Left renal pelvis (tissue), 4 donors: ENCODE measurements at places on chromosomes 6 and 20.

DNA sequence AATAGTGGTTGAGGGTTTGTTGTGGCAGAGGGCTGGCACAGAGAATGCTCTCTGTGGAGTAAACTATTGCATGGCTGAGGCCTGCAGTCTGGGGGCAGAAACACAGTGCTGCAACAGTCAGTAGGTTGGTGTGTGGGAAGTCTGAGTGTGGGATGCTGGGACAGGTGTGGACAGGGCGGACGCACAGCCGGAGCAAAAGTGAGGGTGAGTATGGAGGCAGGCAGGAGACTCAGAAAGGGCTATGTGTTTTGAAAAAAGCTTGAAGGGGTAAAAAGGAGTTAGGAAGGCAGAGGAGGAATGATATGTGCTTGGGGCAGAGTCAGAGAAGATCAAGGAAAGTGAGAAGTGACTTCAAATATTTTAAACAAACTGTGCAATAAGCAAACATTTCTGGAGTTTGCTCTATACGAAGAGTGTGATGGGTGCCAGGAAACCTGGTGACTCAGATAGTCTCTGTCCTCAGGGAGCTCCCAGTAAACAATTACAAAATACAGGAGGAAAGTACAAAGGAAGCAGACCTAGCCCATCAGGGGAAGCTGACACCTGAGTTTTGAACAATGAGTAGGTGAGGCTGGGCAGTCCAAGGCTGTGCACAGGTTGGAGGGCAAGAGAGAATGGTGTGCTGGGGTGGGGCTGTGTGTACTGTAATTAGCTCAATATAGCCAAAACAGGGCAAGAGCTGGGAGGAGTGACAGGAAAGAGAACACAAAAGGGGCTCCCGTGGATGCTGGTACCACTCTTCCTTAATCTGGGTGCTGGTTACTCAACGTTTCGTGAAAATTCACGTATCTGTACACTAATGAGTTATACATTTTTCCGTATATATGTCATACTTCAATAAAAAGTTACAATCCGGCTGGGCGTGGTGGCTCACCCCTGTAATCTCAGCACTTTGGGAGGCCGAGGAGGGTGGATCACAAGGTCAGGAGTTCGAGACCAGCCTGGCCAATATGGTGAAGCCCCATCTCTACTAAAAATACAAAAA lies 55.2 kb downstream of the PIGU start:
- DNase-seq: no peak

DNA sequence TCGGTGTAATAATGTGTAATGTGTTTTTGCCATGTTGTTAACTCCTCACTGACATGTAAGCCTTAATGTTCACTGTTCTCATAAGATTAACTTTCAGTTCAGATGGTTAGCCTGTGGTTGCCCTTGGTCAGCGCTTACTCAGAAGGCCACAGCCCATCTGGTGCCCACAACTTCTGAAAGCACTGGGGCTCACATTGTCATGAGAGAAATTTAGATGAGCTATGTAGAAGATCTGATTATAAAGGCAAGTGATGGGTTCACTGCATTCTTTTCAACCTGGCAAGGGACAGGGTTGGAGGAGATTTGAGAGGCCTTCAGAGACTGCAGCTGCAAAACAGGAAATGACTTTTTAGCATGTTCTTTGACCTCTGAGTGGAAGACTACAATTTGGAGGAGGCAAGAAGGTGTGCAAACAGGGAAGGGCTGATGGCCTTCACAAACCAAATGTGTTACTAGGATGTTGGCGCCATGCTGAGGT lies 242.3 kb upstream of the SUPT3H start:
- DNase-seq: no peak

DNA sequence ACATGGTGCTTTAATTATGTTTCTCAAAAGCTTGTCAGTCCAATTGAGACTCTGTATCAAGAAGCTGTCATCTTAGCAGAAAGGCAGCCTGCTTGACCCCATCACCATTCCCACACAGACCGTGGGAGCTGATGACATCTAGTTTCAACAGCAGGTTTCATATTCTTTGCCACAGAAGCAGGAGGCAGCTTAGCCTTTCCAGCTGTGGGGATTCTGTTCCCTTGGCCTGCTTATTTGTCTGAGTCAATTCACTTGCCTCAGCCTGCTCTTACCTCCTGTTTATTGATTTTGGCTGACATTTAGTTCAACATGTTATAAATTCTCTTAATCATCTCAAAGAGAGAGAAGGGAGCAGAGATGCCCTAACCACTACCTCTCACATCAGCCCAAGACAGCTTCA lies 527.7 kb downstream of the ADGRB3 start:
- no peak for DNase-seq

DNA sequence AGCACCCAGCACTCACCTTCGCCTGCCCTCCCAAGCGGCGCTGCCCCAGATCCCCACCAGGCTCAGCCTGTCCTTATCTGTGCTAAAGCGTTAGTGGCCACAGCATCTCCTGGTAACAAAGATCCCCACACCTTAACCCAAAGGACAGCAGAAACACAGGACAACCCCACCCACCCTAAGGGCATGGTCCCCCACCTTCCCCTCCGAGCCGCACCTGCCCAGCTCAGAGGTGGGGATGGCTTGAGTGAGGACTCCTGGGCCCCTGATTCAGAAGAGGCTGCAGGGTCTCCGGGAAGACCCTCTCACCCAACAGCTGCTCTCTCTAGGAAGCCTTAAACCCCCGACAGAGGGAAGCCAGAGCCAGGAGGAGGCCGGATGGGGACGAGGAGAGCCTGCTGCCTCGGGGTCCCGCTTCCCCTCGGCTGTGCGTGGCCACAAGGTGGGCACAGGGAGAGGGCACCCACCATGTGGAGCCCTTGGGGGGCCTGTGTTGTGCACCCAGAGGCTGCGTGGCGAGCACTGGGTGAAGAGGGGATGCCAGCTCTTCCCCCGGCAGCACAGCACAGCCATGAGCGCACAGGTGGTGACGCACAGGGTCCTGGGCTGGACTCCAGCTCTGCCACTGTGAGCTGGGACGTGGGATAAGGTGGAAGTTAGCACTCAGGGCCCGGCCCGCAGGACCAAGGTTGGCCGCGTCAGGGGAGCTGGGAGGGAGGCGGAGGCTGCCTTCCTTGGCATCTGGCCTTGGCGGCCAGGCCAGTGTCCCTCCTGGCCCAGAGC lies 31.9 kb upstream of the MRGBP start:
- no peak for DNase-seq

DNA sequence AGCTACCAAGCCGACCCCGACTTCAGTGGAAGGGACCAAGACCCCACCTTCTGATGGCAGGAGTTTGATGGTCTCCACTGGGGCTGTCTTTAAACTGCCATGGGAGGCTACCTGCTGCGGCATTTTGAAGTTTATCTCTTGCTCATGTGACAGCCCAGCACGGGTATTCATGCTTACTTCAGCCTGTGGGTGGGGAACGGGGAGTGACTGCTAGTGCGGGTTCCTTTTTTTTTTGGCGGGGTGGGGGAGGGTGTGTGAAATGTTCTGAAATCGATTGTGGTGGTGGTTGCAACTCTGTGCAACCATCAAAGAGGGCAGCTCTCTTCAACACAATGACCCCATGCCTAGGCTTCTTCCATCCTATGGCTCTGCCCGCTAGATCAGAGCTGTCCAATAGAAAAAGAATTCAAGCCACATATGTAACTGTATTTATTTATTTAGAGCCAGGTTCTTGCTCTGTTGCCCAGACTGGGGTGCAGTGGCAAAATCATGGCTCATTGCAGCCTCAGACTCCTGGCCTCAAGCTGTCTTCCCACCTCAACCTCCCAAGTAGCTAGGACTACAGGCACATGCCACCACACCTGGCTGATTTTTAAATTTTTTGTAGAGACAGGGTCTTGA lies 53.7 kb downstream of the PPP1R16B start:
- DNase-seq: no peak

- DNase-seq: no peak
Observed at GRCh38 chr6:89045011-89045387, 35.6 kb upstream of the PNRC1 start.

DNA sequence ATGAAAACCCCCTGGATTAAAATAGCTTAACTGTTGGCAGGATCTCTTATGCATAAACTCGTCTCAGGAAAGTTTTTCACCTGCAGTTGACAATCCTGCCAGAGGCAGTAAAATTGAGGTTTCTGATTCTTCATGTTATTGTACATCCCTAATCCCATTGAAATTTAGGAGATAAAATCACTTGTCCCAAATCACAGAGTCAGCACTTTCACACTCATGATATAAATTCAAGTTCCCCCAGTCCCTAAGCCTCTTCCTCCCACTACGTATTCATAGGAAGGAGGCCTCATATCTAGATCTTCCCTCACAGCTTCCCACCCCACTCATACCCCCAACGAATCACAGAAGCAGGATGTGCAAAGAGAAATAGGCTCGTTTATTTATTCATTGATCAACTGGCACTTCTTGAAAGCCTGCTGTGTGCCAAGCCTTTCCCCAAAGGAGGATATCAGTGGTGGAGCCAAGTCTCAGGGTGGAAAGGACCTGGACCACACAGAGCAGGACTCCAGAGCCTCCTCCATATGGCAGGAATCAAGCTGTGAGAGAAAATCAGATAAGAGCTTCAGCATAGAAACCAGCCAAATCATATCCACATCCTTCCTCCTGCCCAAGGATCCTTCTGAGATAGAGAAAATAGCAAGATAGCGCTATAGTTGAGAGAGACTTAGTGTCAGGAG lies 2.3 kb downstream of the SLPI start:
- DNase-seq: no peak

- DNase-seq: no peak
Observed at GRCh38 chr6:81105998-81106397, 646.5 kb downstream of the TENT5A start.

DNA sequence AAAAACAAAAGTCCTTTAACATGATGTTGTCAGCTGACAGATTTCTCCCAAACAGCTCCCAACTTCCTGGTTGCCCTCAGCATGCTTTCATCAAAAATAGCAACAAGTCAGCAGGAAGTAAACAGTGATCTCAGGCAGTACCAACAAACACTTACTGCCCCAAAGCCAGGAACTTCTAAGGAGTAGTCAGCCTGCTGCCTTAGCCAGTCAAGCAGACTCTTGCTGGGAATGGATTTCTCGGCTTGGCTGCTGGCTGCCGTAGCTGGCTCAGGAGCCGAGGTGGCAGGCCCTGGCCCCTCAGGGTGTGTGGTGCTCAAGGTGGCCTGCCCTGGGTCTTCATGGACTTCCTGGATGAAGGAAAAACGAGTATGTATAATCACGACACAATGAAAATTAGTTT lies 46.6 kb upstream of the EMILIN3 start:
- no peak for DNase-seq

DNA sequence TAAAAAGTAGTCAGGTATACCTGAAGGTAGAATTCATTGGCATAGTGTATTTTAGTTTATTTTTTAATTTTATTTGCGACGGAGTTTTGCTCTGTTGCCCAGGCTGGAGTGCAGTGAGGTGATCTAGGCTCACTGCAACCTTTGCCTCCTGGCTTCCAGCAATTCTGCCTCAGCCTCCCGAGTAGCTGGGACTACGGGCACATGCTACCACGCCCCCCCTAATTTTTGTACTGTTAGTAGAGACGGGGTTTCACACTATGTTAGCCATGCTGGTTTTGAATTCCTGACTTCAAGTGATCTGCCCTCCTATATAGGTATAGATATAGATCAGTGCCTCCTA lies 102.8 kb upstream of the PRSS16 start:
- no peak for DNase-seq

- no peak for DNase-seq
Observed at GRCh38 chr6:37524025-37524969, 24.6 kb upstream of the CCDC167 start.

- no peak for DNase-seq
Observed at GRCh38 chr20:42986143-42986773, 203.4 kb downstream of the PTPRT start.

DNA sequence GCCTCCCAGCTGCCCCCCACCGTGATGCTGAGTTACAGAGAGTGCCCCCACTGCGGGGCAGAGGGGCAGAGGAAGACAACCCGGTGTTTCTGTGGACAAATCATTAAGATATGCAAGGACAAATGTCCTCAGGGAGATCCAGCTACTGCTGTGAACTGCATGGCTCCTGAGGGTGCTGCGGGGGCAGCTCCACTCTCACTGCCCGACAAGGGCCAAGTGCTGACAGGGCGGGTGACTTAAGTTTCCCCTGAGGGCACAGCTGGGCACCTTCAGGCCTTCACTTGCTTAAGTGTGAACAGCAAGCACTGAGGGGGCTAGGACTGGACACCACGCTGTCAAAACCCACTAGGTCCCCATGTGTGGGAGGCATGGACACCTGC lies 26.2 kb upstream of the TCFL5 start:
- no peak for DNase-seq

DNA sequence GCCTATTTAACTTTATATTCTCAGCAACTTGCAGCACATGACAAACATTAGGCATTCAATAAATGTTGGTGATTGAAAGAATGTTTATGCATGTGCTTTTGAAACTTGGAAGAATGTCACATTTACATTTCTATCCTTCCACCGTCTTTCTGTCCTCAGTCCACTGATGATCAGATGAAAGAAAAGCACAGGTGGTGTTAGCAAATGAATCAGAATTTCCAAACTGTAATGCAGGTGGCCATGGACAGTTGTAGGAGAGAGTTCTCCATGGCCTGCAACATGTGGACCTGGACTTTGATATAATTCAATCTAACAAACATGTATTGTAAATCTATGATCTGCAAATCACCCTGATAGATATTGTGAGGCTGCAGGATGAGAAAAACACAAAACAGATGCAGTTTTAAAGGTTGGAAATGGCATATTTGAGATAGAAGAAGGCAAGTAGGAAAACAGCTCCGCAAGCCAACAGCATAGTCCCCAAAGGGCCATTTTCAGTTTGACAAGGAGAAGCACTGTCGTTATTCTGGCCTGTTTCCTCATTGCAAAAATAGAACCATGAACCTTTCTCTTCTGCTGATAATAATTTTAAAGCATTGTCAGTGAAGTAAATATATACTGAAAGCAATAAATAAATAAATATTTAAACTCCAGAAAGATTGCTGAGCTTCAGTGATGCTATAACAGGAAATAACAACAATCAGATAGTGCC lies 119.4 kb downstream of the AIG1 start:
- DNase-seq: no peak

DNA sequence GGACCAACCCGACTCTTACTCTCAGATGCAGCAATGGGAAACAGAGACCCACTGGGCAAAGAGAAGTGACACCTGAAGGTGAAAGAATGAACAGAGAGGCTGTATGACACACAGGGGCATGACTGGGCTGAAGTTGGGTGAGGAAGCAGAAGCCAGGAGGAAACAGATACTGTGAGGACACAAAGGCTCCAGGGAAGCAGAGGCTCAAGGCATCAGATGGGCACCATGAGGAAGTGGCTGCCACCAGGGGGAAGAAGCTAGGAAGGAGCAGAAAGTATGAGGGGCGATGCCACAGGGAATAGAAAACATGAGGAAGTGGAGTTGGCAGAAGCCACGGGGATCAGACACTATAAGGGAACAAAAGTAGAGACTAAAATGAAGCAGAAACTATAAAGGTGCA lies 30.9 kb upstream of the OCSTAMP start:
- DNase-seq: no peak

GRCh38 chr6:14758421-14759081 lies 487.3 kb upstream of the JARID2 start:
- DNase-seq: no peak
